ENCODE measurements at places on chromosomes 7 and 10. TPM values are rescaled to one million over a fixed set of nuclear protein-coding genes. Genes with fewer than 3 reads are reported as not detected.

DNA sequence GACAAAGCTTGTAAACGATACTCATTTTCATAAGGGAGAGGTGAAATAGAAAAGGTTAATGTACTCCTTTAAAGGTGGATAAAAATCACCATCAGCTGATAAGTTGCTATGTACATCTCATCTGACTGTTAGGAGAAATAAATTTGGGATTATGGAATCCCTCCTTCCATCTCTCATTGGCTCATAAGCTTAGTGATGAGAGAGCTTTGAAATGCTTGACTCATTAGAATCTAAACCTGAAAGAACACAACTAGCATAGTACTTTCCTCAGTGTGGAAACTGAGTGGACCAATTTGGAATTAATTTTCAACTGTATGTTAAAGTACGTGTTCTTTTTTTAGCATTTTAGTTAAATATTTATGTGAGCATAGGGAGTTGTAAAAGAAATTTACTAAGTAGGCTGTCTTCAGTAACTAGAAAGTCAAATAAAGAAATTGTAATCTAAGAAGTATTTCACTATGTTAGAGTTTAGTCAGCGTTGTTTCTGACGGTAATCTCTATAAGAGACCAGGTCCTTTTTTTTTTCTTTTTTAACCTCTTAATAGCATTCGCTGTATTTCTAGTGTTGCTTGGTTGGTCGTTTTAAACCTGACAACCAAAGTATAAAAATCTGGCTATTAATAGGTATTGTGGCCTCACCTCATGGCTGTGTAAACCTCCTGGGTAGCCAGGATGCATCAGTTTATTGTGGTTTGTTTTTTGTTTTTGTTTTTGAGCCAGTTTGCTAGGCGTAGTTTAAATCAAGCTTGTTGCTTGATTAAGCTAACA lies 34.4 kb downstream of the FHIP2A start:
- DNase-seq, result peak; percentile 56

DNA sequence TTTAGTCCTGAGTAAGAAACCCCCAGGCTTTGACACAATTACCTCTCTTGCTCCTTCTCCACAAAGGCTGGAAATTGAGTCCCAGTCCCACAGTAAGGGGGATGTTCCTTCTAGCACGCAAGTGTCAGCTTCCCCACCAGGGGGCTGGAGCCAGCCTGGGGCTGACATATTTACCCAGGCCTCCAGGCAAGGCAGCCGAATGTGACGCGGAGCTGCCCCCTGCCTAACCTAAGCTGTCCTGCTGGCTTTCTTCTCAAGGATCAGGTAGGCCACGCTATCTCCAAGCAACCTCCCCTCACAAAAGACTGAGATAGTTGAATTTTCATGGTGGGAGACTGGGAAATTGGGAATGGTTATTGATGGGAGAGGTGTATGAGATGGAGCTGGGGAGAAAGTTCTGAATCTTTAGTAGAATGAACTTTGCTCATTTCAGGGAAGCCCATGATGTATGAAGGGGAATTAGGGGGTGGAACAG lies 19.2 kb upstream of the BMPER start:
- DNase-seq, result no peak

DNA sequence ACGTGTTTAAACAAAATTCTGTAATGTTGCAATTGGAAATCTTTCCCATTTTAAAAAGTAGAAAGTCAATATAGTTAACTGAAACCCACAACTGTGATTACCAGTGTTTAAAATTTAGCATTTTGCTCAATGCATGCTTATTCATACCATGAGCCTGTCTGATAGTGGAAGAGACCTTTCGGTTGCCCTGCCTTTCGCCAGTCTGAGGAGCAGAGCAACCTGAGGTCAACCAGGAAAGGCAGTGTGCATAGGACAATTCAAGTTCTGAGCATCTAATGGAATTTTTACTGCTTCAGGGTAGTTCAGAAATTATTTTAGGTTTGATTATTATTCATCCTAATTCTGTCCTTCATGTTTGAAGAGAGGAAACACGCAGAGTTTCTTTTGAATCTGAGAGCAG lies 100.8 kb downstream of the CUBN start:
- no peak for DNase-seq

DNA sequence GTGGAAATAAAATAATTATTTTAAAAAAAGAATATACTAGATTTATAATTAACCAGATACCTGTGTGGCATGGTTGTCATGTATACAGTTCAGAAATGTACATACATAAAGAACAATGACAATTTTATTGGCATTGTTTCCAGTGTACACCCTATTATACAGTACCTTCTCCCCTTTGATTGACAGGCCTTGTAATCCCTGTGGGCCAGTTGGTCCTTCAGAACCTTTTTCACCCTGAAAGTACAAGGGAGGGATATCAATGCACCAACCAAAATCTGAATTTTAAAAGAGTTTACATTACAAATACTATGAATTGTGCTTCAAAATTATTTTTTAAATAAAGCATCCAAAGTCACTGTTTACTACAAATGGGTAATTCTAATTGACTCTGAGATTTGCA lies 61.2 kb downstream of the COL28A1 start:
- no peak for DNase-seq

GRCh38 chr7:69403169-69403568 lies 195.1 kb upstream of the AUTS2 start:
- DNase-seq, result no peak

DNA sequence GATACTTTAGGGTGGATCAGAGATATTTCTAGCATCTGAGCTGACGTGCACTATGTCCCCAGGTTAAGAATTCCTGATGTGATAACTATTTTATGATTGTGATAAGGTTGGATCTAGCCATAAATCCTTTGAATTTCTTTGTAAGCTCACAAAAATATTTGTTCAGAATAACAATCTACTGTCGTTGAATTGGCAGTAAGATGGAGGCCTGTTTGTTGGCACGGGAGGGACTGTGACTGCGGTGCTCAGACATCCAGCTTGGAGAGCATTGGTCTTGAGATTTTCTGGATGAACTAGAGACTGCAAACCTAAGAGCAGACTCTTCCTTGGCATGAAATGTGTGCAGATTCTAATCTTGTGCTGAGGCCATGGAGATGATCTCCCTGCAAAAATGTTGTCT lies 131.1 kb downstream of the LRRC4 start:
- no peak for DNase-seq

DNA sequence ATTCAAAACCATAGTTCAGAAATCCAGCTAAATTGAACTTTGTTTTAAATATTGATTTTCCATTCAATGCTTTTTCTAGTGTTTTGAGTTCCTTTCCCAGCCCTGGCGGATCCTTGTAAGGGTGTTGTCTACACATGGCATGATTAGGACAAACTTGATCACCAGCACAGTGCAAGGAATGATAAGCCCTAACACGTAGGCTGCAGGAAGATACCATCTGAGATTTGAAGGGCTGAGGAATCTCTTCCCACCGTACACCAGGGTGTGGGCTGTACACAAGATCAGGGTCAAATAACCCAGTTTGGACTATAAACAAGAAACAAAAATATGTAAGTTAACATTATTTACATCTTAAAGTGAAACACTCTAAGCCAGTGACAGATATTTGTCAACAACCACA lies 27.4 kb downstream of the STEAP4 start:
- no peak for DNase-seq

- no peak for DNase-seq
Observed at GRCh38 chr7:14073988-14074387, 84.5 kb upstream of the ETV1 start.

GRCh38 chr7:19623676-19624075 lies 85.2 kb downstream of the POLR1F start:
- no peak for DNase-seq

- DNase-seq, result no peak
Observed at GRCh38 chr7:1026721-1027161, 17.6 kb upstream of the GPR146 start.

- DNase-seq, result no peak
Observed at GRCh38 chr10:125001313-125002046, 59.6 kb downstream of the ZRANB1 start.

GRCh38 chr10:96712662-96713271 lies 7.5 kb downstream of the PIK3AP1 start:
- DNase-seq, result no peak

GRCh38 chr7:36957620-36958019 lies 233.3 kb upstream of the AOAH start:
- no peak for DNase-seq

DNA sequence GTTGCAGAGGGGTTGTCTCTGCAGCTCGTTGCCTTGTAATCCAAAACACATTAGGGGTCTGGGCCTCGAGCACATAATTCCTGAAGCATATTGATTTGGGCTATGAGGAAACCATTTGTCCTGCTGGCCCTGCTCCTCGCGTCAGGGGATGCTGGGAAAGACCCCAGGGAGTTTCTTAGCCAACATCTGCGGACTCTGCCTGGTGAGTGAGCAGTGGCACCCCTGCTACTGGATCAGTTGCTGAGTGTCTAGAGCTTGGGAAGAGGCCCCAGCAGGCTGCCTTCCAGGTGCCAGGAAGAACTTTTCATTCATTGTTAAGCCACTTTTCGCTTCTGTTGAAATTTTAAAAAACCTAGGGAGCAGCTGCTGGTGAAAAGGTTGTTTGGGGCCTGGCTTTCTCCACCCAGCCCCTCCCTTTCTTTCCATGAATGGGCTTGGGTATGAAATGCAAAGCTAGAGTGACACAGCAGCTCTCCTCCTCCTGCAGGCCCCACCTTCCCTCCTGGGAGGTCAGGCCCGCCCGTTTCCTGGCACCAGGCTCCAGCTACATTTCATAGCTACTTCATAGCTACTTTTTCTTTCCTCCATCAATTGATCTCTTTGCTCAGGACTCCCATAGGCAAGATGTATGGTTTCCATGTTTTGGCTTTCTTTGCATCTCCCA lies 26.8 kb downstream of the TACR2 start:
- DNase-seq, result peak; percentile 72

DNA sequence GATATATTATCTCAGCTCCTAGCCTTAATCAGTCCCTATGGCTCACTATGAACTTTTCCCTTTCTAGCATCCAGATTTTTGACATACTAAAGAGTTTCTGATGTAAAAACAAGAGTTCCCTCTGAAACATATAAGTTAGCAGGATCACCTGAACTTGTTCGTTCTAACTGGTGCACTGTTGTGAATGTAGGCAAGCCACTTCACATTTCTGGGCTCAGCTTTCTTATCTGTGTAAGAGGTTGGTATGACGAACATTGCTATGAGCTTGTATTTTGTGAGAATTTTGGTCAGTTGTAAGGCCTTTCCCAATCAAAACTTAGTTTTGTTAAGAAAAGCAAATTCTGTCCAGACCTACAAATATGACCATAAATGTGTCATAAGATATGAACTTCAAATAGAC lies 46.1 kb downstream of the MAGI2 start:
- no peak for DNase-seq

- no peak for DNase-seq
Observed at GRCh38 chr10:125734823-125735222, 15.3 kb downstream of the EDRF1 start.

DNA sequence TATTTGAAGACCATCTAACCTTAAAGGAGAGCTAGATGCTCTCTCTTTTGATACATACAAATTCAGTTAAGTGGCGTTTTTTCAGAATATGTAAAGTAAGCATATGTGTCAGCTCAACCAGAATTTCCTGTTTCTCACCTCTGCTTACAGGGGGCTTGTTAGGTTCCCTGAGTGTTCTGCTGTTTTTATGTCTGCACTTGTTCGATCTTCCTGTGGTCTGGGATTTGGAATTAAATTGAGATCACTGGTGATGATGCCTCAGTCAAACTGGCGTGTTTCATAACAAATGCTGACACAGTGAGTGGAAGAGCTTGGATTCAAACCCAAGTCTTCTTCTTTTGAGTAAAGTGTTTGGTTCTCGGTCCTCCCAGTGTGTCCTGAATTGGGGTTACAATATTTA lies 348.3 kb upstream of the AKR1E2 start:
- no peak for DNase-seq

- peak; percentile 54 for DNase-seq
Observed at GRCh38 chr10:15744217-15744865, 24.6 kb upstream of the ITGA8 start.

DNA sequence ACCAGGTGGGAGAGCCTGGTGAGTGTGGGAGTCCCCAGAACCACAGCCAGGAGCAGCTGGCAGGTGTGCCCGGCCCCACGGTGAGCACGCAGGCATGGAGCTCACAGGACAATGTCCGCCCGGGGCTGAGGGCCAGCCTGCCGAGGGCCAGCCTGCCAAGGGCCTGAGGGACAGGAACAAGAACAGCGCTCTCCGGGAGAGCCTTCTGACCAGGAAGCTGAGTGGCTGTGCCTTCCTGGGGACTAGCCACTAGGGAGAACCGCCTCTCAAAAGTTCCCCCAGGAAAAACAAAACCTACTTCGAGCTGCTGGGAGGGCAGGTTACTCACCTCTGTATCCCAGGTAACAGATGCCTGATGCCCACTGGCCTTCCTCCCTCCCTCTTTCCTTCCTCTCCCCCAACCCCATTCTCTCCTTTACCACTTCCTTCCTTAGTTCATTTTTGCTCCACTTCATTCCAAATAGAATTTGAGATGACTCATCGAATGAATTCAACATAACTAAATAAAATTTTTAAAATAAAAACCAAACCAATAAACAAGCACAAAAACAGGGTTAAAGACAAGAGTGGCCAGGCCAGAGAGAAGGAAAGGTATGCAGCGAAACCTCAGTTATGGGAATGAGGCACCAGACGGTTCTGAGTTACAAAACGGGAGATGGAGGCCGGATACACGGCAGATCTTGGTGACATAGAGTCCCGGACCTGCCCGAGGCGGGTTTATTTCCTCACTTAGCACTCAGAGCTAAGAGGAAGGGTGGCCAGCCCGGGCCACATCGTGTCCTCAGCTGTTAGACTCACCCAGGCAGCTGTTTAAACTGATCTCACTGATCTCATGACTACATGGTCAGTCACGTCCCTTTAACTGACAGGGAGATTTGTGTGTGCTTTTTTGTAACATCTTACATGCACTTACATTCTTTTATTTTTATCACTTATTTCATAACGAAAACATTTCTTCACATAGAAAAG lies 128.5 kb downstream of the TNS3 start:
- peak; percentile 94 for DNase-seq

GRCh38 chr10:8392216-8392615 lies 337.7 kb downstream of the GATA3 start:
- peak; percentile 34 for DNase-seq

- DNase-seq, result peak; percentile 70
Observed at GRCh38 chr7:43639858-43640491, 57.1 kb downstream of the STK17A start.

DNA sequence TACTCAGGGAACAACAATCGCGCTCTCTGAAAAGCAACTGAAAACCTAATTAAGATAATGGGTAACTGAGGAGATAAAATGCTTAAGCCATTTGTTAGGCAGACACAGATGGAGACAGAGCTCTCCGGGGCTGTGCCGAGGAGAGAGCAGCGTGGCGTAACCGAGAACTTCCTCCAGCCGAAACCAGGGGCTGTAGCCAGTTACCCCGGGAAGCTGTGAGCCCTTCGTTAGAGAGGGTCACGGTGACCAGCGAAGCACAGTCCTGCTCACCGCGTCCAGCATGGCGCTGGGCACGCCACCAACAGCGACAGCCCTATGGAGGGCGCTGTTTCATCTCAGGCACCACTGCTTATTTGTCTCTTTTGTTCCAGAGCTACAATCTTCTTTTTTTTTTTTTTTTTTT lies 16.1 kb downstream of the PAPOLB start:
- DNase-seq, result no peak

The FAM237B gene
- not detected for total RNA-seq

The C10orf67 gene
- total RNA-seq, result not detected

The SRRM3 gene
- total RNA-seq, result 18.5 TPM

The CPEB3 gene
- 0.69 TPM for total RNA-seq

All from A172 (cell line).